ENCODE measurements at places on chromosomes 6 and 20.

DNA sequence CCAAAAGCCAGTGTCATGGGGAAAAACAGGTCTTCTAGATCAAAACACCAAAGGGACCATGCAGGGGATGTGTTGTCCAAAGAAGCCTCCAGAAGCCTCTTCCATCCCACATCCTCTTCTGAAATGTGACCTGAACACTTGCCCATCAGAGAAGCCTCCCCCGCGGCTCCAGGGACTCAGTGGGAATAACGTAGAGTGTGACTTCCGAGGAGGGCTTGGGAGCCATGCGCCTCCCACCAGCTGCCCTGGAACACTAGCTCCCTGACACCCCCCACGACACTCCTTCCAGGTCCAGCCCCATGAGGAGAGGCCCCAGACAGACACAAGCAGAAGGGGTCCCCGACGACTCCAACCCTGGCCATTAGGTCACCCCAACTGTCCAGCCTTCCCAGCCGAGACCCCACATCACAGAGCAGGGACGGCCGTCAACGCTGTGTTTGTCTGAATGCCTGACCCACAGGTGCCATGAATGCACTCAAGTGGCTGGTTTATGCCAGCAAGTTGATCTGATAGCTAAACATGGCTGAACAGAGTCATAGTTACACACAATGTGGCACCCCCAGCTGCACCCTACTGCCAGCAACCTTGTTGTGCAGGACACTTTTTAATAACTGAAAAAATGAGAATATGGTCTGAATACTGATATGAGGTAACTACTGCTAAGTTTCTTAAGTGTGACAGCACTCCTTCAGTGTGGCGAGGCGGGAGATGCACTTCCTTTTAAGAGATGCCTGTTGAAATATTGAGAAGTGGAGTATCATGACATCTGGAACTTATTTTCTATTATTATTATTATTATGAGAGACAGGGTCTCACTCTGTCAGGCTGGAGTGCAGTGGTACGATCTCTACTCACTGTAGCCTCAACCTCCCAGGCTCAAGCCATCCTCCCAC lies 58.0 kb downstream of the GINS1 start:
- DNase-seq, result no peak

DNA sequence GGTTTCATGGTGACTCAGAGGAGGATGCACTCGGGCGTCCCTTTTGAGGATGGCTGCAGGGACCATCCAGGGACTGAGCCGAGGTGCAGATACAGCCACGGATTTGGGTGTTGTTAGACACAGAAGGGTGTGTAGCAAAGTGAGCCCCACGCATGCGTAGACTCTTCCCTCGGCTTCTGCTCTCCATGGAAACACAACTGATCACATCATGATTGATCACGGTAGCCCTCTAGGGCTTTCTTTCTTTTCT lies 606 bp upstream of the ULBP1 start:
- DNase-seq, result peak; percentile 44

DNA sequence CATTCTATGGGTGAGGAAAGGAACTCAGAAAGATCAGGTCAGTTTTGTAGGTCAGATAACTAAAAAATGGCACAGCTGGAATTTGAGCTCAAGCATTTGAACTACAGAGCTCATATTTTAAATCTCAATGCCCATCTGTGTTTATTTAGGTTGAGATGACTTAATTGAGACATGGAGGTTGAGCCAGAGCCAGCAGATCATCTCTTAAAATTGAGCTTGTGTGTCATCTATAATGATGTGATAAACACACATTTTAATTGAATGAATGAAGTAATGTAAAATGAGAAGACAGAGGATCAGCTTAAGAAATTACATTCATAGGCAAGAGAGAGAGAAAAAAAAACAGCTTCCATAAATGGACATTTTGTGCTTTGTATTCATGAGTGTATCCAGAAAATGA lies 3.7 kb downstream of the MANEA start:
- no peak for DNase-seq

DNA sequence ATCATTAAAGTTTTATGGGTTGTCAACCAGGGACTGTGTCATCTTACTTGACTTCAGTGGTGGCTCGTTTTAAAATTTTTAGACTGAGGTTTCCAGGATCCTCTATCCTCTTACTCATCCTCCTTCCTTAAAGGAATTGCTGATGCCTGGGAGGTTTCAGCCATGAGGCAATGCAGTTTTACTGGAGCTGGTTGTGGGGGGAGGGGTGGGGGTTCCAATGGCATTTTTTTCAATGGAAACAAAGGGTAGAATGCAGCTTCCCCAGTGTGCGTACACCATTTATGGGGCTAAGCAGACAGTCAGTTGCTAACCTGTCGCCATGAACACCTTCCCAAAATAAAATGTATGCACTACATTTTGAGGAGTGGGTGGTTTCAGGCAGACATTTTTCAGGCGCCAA lies 88.0 kb downstream of the METTL24 start:
- no peak for DNase-seq

DNA sequence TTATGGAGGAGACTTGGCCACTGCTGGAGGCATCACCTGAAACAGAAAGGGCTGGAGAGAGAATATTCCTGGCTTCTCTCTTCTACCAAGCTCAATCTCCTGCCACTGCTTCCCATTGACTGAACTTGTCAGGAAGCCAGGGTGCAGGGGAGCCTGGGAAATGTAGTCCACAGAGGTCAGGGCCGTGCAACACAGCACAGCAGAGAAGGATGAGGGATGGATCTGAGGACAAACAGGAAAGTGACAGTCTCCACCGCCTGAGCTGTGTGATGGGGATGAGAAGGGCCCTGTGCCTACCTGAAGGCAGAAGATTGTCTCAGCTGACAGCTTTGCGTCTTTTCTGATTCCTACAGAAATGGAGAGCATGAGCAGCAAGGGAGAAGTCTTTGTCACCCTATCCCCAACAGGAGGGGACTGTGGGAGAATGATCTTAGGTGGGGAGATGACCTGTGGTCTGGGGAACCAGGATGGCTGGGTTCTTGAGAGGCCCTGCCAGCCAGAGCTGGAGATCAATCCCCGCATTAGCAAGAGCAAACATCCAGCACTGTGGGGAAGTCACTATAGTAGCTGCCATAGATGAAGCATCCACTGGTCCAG lies 114.2 kb downstream of the SNX5 start:
- DNase-seq, result no peak

DNA sequence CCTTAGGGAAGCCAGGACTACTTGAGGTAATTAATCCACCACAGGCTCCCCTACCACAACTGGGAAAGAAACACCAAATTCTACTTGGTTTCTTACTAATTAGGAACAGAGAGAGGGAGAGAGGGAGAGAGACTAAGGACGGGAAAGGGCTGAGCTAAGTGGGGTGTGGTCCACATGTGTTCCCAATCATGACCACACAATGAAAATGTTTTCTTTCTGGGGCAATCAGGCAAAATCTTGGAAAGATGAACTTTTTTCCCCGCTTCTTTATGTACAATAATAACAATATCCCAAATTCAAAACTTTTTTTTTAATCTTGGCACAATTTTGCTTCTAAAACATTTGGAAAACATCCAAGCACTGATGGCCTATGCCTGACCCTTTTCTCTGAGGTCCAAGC lies 734.4 kb downstream of the MAFB start:
- no peak for DNase-seq

DNA sequence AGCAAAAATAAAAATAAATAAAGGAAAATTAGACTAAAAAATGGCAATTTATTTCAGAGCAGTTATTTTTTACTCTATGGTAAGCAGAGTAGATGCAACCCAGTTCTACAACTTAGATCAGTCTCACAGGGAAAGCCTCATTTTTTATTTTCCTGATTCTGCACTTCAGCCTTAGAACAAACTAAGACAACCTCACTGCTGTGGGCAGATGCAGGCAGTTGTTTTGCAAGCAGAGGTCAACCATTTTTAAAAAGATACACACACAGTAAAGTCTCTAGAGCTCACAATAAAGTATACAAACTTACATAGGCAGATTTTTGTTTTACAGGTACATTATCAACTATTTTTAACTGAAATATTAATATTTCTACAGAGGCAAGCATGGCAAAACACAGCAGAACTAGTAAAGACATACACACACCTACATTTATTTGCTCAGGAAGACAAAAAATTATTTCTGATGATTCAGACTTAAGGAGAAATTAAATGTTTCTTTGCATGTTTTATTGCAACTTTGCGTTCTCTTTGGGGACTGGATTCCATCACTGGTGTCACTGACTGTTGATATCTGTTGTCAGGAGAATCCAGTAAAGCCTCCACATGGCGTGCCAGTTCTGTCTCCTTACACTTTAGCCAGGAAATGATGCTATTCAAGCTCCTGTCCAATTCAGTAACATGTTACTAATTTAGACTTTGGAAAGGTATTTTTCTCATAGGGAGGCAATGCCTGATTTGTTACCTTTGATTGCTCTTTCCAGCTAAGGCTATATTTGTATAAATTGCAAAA lies 102.7 kb downstream of the TRDN start:
- no peak for DNase-seq

- no peak for DNase-seq
Measured at GRCh38 chr20:50635014-50635557, 56.3 kb downstream of the RIPOR3 start.

DNA sequence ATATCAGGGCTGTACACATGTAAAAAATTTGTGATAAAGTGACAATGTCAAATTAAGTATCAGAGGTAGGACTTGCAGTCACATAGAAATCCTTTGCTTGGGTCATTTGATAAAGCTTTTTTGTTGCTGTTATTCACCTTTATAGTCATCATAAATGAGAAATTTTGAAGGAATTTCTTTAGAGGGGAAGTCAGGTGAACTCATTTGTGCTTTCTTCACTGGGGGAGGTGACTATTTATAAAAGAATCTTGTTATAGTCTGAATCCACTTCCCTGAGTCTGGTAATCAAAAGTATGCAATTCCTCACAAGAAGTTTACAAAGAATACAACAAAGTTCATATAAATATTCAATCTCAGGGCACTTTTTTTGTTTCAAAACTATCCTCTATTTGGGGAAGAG lies 47.7 kb downstream of the FRK start:
- no peak for DNase-seq

- no peak for DNase-seq
Measured at GRCh38 chr6:7260291-7261031, 52.5 kb downstream of the SSR1 start.

GRCh38 chr6:36969240-36969691 lies 14.7 kb downstream of the PI16 start:
- DNase-seq, result no peak

DNA sequence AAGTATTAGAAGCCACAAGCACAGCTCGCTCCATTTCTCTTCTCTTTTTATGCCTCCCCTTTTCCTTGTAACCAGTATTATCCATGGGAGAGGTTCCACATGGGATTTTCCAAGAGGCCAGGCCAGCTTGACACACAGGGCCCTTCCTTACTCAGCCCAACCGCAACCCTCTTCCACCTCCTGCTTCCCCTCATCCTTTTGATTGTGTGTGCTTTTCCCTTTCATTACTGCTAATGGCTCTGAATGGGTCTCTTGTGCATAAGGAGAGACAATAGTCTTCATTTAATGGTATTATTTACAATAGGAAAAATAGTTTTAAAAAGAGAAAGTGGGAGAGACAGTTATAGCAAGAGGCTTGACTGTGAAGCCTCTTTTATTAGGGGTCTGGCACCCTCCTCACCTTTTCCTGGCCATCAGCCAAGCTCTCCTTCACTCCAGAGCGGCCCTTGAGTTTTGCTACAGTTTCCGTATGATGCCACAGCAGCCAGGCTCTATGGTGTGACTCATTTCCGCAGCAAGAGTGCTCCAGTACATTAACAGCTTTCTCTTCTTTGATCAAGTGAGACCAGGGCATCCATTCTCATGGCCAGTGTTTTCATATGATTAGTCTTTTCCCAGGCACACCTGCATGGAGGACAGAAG lies 579.5 kb downstream of the TFAP2B start:
- DNase-seq, result no peak

DNA sequence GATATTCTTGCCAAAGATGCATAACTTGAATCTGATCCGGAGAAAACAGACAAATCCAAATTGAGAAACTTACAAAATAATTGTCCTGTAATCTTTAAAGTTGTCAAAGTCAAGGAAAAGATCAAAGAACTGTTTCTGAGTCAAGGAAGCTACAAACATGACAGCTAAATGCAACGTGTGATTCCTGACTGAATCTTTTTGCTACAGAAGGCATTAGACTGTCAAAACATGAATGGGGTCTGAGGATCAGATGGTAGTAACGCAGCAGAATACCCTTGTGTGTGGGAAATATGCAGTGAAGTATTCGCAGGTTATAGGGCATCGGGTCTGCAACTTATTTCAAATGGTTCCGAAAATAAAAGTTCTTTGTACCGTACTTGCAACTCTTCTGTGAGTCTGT lies 86.2 kb downstream of the MDGA1 start:
- no peak for DNase-seq

GRCh38 chr20:48612335-48612734 lies 215.5 kb downstream of the PREX1 start:
- no peak for DNase-seq

DNA sequence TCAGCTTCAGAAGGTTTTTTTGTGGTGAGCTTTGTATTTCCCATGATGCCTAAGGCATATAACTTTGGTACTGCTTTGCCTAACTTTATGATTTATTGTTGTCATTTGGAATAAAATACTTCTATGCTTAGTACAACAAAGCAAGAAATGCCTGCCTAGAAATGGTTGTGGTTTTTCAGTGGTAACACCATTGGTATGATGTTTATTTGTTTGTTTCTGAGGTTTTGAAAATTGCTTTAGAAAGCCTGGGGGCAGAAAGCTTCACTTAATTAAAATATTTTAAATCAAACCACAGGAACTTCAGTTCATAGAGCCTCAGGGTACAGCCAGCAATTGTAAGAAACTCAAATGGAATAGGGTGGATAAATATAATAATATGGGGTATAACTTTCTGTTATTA lies 351.2 kb upstream of the MAP3K7 start:
- DNase-seq, result no peak

DNA sequence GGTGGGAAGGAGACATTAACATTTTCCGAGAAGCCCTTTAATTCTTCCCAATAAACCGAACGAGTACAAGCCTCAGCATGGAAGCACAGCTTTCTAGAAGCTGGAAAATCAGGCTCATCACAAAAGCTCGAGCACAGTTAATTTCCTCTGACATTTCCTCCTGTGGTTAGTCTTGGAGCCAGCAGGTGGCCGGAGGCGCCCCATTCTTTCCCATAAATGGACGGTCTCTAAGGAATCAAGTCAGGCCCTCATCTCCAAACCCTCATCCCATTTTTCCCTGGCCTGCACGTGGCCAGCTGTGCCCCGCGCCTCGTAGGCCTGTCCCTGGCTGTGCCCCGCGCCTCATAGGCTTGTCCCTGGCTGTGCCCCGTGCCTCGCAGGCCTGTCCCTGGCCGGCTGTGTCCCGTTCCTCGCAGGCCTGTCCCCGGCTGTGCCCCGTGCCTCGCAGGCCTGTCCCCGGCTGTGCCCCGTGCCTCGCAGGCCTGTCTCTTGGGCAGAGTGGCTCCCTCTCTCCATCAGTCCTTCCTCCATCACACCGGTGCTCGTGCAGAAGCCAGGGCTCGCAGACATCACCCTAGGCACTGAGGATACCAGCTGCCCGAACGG lies 19.7 kb upstream of the NTSR1 start:
- no peak for DNase-seq

DNA sequence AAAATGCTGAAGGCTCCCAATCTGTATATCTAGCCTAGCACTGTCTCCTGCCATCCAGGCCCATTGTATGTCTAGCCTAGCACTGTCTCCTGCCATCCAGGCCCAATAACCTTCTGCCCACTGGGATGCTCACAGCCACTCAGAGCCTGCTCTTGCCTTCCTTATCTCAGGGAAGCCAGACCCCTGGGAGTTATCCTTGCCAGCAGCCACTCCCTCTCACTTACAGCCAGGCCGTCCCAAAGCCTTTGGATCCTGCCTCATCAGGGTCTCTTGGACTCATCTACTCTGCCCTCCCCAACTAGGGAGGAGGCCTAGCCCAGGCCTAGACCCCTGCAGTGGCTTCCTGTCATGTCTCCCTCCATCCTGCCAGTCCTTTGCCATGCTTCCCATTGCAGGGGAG lies 37.3 kb downstream of the KIF3B start:
- DNase-seq, result no peak

All from CD4-positive, alpha-beta T cell treated with Interleukin-2 at 100 ng/mL for 4 hours (primary cell).